Mucosa of descending colon (tissue), 3 donors: ENCODE measurements at places on chromosomes 2 and 18.

DNA sequence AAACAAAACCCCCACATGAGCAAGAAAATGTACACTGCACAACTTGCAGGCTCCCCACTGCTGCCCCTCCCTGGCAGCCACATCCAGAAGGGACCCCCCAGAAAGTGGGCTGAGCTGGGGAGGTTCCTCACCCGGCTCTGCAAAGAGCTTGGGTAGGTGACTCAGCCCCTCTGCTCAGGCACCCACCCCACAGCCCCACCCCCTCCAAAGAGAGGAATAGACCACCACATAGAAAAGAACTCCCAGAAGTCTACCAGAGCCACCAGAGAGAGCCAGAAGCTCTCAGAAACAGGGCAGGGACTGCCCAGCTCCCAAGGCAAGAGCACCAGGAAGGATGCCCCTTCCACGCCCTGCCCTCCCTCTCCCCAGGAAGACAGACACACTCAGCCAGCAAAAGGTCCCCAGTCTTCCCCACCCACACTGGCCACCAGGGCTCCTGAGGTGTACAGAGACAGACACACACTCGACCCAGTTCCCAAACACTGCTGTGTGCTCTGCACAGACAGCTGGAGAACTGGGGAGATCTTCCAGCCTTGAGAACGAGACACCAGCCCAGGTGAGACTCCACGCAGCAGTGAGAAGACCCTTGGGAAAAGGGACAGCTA, 28.2 kb downstream of the BIN1 start:
- DNase-seq = no peak

GRCh38 chr18:11392292-11392691, 217.1 kb upstream of the SLC35G4 start:
- no peak for DNase-seq

GRCh38 chr2:65691816-65692215, 259.4 kb upstream of the SPRED2 start:
- no peak for DNase-seq

DNA sequence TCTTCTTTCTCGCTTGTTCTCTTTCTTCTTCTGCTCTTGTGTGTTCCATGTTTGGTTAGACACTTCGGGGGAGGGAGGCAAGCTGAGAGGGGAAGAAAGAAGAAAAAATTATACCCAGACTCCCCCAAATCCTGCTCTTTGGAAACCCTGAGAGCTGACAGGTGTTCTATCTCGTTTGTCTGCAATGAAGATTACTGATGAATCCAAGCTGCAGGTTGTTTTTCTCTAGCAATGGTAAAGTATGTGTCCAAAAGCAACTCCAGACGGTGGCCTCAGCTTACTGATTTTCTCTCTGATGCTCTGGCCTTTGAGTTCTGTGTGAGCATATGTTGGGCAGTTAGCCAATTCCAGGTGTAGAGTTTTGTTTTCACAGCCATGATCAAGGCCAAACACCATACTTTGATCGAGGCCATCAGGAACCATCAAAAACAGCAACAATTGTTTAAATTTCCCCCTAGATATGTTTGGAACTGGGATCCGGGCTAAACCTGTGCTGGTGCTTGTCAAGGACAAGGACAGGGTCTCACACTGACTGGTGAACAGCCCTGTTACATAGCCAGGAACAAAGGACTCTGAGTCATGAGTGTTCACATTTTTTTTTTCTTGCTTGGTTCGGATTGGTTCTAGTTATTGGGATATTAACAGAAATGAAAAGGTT, 142.0 kb downstream of the PRKCE start:
- no peak for DNase-seq

DNA sequence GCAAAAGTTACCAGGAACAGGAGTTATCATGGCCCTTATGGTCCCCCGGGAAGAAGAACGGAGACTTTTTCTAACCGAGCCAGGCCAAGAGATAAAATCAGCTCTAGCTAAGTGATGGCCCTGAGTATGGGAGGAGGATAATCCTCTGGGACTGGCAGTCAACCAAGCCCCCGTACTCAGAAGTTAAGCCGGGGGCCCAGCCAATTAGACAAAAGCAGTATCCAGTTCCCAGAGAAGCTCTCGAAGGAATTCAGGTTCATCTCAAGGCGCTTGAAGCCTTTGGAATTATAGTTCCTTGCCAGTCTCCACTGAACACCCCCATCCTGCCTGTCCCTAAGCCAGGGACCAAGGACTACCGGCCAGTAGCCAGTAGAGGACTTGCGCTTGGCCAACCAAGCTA, 365.3 kb upstream of the TCF4 start:
- DNase-seq = no peak

DNA sequence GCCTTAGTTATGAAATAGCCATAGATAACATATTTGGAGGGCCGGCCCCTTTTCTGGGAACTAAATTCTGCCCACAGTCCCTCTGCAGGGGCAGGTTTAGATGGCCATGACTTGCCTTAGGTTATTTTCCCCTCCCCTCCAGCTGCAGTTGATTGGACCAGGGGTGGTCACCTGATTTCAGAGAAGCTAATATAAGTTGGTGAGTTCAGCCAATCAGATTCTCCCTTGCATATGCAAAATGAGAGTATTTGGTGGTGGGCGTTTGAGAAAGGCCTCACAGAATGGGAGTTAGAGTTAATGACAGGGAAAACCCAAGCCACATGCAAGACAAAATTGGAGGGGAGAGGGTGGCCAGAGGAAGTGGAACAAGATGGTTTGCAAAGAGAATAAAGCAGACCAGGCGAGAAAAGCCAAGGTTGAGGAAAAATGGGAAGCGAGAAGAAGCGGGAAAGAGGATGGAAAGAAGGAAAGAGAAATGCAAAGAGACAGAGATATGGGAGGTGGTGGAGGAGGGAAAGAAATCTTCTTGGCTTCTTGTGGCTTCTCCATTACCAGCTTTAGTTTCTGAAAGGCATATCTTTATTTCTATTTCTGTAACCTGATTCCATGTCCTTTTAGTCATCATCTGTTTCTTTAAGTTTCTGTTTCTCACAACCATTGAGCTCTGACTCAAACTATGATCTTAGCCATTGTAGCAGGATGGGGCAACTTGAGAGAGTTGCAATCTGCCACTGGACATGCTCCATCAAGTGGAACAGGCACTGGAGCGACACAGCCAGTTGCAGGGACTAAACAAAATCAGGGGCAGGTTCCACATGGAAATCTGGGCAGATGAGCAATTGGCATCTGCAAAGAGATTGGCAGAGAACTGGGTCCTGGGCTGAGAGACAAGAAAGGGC, 108.1 kb upstream of the SIX3 start:
- DNase-seq = no peak

DNA sequence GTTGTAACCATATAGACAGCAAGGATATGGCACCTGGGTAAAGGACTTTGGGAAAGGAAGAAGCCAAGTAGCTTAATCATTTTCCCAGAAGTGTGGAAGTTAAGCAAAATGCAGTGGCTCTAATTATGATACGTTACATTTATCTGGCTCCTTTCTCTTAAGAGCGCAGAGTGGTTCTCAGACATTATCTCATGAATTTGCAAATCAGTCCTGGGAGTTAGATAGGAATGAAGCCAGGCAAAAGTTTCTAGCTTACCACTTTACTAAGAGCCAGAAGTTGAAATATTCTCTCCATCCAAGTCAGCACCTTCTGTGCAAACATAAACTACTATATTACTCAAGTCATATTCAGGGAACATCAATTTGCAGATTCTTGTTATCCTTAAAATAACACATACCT, 10.9 kb upstream of the PIEZO2 start:
- DNase-seq = no peak

DNA sequence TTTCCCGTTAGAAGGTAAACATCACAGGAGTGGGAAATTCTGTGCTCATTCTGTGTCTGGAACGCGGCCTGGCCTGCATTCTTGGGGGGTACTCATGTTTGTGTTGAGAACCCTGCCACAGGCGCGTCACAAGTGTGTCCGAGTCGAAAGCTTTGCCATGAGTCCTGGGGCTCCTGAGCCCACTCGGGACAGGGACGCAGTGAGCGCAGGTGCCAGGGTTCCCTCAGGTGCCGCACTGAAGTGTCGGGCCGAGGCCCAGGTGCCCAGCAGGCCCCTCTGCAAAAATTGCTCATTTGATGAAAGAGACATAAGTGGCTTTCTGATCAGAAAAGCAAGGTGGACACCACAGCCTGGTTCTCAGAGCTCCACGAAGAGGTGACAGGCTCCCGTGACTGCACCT, 4.7 kb downstream of the D2HGDH start:
- DNase-seq = peak; percentile 43

DNA sequence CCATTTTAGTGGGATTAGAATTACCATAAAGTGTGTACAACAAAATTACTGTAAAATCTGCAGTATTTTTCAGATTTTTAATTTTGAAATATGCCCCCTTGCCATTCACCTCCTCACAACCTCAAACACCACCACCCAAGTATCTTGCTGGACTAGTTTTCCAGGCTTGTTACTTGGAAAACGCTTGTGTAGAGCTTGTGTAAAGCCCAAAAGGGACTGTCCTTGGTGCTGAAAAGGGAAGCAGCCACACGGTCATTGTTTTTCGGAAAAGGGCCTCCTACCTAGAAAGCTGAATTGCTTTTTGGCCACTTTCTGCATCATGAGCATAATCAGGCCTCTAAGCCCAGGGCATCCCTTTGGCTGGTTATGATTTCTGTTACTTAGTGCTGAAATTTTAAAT, 563.4 kb downstream of the LRRTM4 start:
- DNase-seq = no peak
